ENCODE measurements at places on chromosomes 3 and 15. TPM values are rescaled to one million over a fixed set of nuclear protein-coding genes. Genes with fewer than 3 reads are reported as not detected.

The PRKCD gene
- 2.4 TPM for total RNA-seq

The SLC12A1 gene
- total RNA-seq: not detected

The CISH gene
- total RNA-seq: 0.95 TPM

The IL20RB gene
- total RNA-seq: 2.3 TPM

The SLC38A3 gene
- not detected for total RNA-seq

The ABHD6 gene
- total RNA-seq: 3.7 TPM

The GOLGA6A gene
- under 0.01 TPM for total RNA-seq

The RMDN3 gene
- total RNA-seq: 15.0 TPM

The TM6SF1 gene
- 2.0 TPM for total RNA-seq

The RNF123 gene
- 18.8 TPM for total RNA-seq

The ITIH4 gene
- 1.7 TPM for total RNA-seq

The PCSK6 gene
- 0.09 TPM for total RNA-seq

The EOMES gene
- total RNA-seq: not detected

All from bronchial smooth muscle cell (primary cell).